Urinary bladder (tissue), 4 donors: ENCODE measurements at places on chromosomes 3 and 15. TPM values are rescaled to one million over a fixed set of nuclear protein-coding genes. Genes with fewer than 3 reads are reported as not detected.

DNA sequence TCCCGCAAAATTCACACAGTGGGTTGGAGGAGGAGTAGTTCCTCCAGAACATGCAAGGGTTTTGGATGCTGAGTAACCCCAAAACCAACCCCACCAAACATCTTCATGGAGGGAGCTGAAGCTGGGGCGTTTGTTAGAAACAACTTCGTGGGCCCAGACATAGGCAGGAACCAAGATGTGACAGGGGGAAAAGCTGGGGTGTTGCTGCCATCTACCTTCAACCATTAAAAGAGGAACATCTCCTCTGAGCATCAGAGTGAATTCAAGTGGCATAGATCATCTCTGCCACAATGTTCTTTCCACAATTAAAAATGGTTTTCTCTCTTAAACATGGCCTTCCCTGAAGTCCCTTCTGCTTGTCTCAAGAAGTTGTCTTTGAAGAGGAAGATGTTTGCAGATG, 20.5 kb downstream of the SIDT1 start:
- no peak for DNase-seq

- no peak for DNase-seq
Measured at GRCh38 chr3:106367496-106367895, 498.7 kb upstream of the CBLB start.

GRCh38 chr15:55915221-55915620, 78.2 kb downstream of the NEDD4 start:
- DNase-seq: no peak

DNA sequence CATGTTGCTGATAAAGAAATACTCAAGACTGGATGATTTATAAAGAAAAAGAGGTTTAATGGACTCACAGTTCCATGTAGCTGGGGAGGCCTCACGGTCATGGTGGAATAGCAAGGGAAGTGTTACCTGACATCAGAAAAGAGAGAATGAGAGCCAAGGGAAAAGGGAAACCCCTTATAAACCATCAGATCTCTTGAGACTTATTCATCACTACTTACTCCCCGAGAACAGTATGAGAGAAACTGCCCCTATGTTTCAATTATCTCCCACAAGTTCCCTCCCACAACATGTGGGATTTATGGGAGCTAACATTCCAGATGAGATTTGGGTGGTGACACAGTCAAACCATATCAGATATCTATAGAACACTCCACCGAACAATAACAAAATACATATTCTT, 904.6 kb downstream of the PDCD6IP start:
- DNase-seq: no peak

DNA sequence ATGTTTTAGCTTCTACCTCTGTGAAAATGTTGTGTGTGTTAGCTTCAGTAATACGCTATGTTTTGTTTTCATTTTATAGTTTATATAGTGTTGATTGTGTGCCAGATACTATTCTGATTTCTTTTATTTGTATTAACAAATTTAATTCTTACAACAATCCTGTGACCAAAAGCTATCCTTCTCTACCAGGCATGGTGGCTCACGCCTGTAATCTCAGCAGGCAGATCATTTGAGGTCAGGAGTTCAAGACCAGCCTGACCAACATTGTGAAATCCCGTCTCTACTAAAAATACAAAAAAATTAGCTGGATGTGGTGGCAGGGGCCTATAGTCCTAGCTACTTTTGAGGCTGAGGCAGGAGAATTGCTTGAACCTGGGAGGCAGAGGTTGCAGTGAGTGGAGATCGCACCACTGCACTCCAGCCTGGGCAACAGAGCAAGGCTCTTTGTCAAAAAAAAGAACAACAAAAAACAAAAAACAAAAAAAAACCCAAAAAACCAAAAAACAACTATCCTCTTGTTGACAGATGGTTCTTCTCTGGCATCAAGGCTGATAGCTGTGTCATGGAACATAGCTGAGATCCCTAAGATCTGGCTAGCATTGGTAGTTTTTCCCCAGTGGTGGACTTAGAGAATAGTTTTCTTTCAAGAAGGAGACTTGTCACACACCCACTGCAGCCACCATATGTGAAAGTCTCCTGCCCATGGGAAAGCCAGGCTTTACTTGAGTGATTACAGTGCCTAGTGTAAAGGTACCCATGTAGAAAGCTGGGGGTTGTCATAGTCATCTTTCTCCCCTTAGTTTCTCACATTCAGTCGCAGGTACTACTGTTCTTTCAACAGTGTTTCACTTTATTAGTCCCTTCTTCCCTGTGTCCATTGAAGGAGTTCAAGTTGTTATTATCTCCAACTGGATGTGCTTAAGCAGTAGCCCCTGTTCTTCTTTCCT, 116.5 kb downstream of the UBE2E2 start:
- DNase-seq: no peak

ZNF502 gene
- total RNA-seq: 15.0 TPM

GRCh38 chr3:62665627-62666437, 209.4 kb downstream of the CADPS start:
- peak; percentile 48 for DNase-seq

TRH gene
- 0.16 TPM for total RNA-seq

- DNase-seq: no peak
Measured at GRCh38 chr3:60393946-60394345, 857.3 kb downstream of the FHIT start.
